Pancreas (tissue), 10 donors: ENCODE measurements at places on chromosomes 3 and 15. TPM values are rescaled to one million over a fixed set of nuclear protein-coding genes. Genes with fewer than 3 reads are reported as not detected.
A peak's percentile ranks its signal among the peaks of the same experiment; 100 is the strongest.

C3orf49 gene
- total RNA-seq, result not detected

ZIC1 gene
- total RNA-seq, result not detected

TM4SF1 gene
- total RNA-seq, result 185 TPM

ADAMTS17 gene
- total RNA-seq, result 10.3 TPM

GRCh38 chr3:46946416-46946815 lies 30.1 kb downstream of the CCDC12 start:
- peak; percentile 80 for DNase-seq

GRCh38 chr3:11391174-11391879 lies 119.1 kb downstream of the ATG7 start:
- DNase-seq, result no peak

- no peak for DNase-seq
Observed at GRCh38 chr15:46955576-46955975, 761.7 kb upstream of the SEMA6D start.

DNA sequence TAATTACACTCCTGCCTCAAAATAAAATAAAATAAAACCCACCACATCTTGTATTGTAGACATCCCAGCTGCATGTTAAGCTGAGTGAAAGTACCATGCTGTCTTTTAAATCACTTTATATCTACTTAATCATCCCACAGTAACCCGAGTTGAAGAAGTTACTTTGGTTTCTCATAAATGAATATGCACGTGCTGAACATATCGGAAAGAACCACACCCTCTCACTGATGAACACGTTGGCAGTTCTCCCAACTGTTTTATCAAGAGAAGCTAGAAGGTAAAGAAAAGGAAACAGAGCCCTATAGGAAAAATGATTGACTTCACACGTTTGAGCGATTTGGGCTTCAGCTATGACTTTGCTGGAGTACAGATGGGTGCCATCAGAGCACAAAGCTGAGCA lies 15.9 kb upstream of the TM4SF19 start:
- DNase-seq, result no peak

DNA sequence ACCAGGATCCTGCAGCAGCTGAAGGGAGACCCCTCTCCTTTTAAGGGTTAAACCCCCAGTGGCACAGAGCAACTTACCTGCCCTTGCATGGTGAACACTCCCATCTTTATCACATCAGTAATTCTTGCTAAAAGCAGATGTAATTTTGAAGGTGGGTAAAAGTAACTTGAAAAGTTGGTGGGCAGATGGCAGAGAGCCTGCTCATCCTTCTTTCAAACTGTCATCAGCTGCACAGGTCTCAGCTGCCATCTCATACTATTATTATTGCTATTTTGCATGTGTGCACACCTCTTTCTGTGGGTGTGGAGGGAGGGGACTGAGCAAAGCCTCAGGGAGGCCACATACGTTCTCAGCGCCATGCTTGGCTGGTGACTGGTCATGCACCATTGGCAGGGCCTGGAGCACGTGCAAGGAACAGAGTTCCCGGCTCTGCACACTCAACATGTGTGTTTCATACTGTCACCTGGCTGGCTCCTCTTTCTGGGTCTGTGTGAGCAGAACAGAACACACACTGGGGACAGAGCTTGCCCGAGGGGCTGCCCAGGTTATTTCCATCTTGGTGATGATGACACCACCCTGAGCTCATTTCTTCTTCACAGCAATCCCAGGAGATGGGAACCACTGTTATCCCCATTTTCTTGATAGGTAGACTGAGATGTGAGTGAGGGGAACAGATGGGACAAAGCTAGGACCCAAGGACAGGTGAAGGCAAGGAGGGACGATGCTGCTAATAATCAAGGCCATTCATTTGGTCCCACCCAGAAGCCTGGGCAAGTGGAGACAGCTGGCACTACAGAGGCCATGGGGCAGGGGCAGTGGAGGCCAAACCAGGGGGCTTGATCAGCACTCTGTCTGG lies 95.8 kb upstream of the KLF13 start:
- DNase-seq, result no peak
